Esophagus muscularis mucosa (tissue), 4 donors: ENCODE measurements at places on chromosomes 4 and X. TPM values are rescaled to one million over a fixed set of nuclear protein-coding genes. Genes with fewer than 3 reads are reported as not detected.

DNA sequence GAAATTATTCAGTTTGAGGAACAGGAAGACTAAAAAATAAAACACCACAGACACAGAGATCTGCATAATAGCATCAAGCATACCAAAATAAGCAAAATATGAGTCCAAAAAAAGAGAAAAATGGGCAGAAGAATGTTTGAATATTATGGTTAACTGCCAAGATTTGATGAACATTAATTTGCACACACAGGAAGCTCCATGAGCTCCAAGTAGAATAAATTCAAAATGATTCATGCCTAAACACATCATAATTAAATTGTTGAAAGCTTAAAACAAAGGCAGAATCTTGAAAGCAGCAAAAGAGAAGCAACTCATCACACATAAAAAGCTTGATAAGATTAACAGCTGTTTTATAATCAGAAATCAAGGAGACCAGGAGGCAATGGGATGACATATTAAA lies 156.6 kb upstream of the ARSJ start:
- DNase-seq = no peak

The ALAS2 gene
- not detected for total RNA-seq

- no peak for DNase-seq
Observed at GRCh38 chr4:24195991-24196736, 306.3 kb upstream of the PPARGC1A start.

The CSAG2 gene
- total RNA-seq = not detected

DNA sequence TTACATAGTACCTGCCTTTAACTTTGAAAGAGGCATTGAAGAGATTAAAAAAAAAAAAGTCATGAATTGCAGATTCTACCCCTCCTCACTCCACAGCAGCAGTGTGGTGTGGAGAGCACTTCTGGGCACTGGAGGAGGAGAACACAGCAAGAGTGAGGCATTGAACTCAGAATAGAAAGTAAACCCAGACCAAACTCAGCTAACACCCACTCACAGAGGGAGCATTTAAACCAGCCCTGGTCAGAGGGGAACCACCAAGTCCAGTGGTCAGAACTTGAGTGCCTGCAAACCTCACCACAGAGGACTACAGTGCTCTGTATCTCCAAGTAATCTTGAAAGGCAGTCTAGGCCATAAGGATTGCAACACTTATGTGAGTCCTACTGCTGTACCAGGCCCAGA lies 15.6 kb upstream of the UGT2A1 start:
- no peak for DNase-seq

GRCh38 chr4:94701631-94702300 lies 56.0 kb upstream of the BMPR1B start:
- no peak for DNase-seq

- DNase-seq = no peak
Observed at GRCh38 chr4:7522452-7523220, 87.9 kb upstream of the PSAPL1 start.

DNA sequence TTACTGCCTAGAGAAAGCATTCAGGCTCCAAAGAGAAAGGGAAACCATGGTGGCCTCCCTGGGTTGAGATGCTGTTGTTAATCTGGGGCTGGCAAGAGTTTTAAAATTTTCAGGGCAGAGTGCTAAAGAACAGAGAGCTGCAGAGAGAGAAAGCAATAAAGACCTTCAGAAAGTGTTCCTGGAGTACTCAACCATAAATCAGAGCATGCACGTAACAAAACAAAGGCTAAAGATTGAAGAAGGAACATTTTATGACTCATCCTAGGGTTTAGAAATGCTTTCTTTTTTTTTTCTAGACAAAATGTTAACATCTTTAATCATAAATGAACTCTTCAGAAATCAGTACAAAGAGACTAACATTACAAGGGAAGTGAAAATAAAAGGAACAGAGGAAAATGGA lies 562.3 kb upstream of the NDST4 start:
- DNase-seq = no peak

GRCh38 chr4:3342182-3342854 lies 49.5 kb downstream of the RGS12 start:
- DNase-seq = no peak

The AMBN gene
- total RNA-seq = not detected

The H2AZ1 gene
- 247 TPM for total RNA-seq

DNA sequence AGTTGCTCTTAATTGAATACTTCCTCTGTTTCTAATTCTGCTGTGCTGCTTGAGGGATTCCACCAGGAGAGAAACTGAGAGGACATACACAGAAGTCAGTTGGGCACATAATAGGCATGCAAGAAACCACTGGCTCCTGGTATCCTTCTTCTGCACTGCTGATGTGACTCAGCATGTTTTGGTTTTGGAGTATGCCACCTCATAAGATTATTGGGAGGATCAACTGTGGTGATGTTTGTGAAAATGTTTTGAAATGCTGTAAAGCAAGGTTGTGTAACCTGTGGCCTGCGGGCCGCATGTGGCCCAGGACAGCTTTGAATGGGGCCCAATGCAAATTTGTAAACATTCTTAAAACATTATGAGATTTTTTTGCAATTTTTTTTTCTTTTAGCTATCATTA lies 119.6 kb downstream of the GATB start:
- DNase-seq = no peak

DNA sequence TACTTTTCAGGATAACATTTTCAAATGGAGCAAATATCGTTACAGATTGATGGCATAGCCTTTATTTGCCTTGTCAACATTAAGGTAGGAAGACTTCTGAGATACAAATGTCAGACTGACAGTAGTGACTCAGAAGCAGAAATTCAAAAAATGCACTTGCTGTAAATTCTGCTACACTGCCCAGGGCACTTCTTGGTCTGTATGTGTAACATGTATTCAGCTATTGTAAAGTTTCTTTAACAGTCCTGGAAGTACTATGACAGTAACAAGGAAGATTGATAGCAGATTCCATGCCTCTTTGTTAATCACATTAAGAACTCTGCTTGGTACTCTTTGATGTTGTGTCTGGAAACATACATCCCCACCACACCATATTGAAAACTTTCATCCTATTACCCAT lies 69.6 kb upstream of the PCDH18 start:
- DNase-seq = no peak

The KLF8 gene
- 15.0 TPM for total RNA-seq

DNA sequence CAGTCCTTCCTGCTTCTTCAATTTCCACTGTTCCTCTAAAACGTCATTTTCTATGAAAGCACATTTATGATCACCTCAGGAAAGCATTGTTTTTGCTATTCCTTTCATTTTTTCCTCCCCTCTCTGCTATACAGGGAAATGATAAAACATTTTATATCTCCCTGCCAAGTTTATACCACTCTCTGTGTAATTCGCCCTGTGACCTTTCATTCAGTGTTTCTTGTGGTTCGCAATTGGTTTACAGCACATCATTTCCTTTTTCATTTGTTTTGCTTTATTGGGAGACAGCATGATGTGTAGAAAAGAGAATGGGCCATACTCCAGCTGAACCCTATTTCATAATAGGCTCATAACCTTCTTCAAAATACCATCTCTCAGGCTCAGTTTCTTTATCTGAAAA lies 99.9 kb upstream of the RAPGEF2 start:
- DNase-seq = no peak

- no peak for DNase-seq
Observed at GRCh38 chr4:149247164-149247563, 568.5 kb downstream of the IQCM start.

The FDCSP gene
- not detected for total RNA-seq

GRCh38 chrX:10949541-10949940 lies 161.6 kb upstream of the HCCS start:
- no peak for DNase-seq

The TLR1 gene
- 7.1 TPM for total RNA-seq

The F8A3 gene
- 24.4 TPM for total RNA-seq

GRCh38 chr4:184265546-184266351 lies 48.1 kb upstream of the ENPP6 start:
- no peak for DNase-seq

The ARX gene
- total RNA-seq = not detected

DNA sequence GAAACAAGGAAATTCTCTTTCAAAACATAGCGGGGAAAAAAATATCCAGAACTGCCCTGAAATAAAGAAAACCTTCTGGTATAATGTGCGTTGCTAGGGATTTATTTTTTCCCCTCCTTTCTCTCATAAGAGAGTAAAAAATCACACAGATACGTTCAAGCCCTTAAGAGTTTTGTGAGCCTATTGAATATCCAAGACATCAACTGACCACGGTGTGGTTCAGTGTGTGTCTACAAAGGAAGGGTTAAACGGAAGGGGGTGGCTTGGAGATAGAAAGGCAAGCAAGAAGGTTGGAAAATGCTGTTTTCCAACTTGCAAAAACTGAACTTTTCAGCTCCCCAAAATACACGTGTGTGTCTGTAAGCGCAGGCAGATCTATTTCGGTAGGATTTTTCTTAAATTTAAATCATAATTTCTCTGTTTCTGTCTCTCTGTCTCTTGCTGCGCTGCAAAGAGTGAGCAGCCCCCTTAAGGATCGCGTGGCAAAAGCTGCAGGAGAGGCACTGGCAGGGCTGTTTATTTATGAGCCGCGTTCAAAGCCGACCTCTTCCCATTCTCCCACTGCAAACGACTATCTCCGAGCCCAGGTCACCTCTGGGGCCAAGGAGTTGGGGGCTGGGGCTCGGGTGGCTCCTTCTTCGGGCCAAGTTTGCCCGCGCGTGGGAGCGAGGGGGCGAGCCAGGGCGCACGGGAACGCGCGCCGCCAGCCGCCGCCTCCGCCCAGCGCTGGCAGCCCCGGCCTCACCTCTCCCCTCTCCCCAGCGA lies 492 bp upstream of the SLIT2 start:
- no peak for DNase-seq

The TCEAL8 gene
- total RNA-seq = 54.7 TPM

The LONRF3 gene
- 16.2 TPM for total RNA-seq

GRCh38 chr4:116925900-116926457 lies 159.4 kb downstream of the TRAM1L1 start:
- DNase-seq = no peak

The ADAMTS3 gene
- 1.2 TPM for total RNA-seq

GRCh38 chrX:124098089-124098488 lies 136.6 kb downstream of the STAG2 start:
- no peak for DNase-seq

DNA sequence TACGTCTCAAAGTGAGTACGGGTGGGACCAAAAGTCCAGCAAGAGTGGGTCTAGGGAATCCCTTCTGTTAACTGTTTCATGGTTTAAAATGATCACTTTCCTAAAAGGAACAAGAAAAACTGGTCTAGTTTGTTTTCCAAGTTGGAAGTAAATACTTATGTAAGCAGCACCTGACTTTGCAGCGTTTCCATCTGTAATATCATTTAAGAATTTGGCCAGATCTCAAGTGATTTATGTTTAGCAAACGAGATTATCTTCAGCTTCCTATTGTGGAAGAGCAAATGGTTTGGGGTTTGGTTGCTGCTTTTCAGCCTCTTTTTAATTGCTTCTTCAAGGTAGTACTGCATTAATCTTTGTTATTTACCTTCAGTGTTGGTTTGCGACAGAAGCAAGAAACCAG lies 50.4 kb downstream of the FHIP1A start:
- no peak for DNase-seq

DNA sequence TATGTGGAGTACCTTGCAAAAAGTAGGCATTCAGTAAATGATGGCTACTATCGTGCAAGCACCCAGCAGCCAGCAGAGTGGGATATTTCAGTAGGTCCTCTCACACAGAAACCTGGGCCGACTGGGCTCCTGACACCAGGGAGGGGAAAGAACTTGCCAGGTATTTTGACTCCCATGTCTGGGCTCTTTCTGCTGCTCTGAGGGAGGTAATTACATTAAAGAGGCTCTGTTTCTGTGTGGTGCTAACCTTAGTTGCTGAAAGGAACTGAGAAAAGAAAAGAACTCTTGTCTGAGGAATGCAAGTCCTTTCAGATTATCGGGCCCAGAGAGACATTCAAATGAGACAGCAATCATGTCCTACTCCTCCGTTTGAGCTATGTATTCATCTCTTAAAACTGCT lies 175.8 kb upstream of the MTMR8 start:
- DNase-seq = no peak

GRCh38 chr4:75514949-75515612 lies 808 bp downstream of the THAP6 start:
- no peak for DNase-seq

DNA sequence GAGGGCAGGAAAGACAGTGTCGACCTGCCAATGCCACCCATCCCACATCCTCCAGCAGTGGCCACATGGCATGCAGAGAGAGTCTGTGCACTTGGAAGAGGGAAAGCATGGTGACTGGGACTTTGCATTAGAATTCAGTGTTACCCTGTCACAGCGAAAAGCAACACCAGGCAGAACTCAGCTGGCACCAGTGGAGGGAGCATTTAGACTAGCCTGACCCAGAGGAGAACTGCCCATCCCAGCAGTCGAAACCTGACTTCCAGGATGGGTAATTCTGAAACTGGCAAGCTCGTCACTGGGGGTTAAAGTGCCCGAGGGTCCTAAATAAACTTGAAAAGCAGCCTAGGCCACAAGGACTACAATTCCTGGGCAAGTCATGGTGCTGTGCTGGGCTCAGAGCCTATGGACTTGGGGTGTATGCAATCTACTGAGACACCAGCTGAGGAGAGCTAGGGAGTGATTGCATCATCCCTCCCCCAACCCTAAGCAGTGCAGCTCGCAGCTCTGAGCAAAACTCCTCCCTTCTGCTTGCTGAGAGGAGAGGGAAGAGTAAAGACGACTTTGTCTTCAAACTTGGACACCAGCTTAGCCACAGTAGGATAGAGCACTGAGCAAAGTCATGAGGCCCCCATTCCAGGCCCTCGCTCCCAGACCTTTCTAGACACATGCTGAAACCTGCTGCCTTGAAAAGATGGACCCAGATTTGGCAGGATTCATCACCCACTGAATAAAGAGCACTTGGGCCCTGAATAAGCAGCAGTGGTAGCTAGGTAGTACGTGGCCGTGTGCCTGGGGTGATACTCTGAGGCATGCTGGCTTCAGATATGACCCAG lies 68.8 kb downstream of the DDX60L start:
- no peak for DNase-seq

The TEX11 gene
- not detected for total RNA-seq

- DNase-seq = no peak
Observed at GRCh38 chr4:2591189-2591588, 54.7 kb downstream of the FAM193A start.

DNA sequence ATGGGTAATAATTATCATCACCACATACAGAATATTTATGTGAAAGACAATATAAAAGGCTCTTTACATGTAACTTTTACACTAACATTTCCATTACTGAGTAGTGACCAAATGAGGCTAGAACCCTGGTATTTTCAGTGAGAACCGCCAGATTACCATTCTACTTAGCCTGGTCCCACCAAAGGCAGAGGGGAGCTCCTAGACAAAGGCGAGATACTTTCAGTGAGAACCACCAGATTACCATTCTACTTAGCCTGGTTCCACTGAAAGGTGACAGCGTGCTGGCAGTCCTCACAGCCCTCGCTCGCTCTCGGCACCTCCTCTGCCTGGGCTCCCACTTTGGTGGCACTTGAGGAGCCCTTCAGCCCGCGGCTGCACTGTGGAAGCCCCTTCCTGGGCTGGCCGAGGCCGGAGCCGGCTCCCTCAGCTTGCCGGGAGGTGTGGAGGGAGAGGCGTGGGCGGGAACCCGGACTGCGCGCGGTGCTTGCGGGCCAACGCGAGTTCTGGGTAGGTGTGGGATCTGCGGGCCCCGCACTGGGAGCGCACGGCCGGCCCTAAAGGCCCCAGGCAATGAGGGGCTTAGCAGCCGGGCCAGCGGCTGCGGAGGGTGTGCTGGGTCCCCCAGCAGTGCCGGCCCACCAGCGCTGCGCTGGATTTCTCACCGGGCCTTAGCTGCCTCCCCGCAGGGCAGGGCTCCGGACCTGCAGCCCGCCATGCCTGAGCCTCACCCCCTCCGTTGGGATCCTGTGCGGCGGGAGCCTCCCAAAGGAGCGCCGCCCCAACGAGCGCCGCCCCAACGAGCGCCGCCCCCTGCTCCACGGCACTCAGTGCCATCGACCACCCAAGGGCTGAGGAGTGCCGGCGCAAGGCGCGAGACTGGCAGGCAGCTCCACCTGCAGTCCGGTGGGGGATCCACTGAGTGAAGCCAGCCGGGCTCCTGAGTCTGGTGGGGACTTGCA lies 1276.1 kb downstream of the PCDH7 start:
- no peak for DNase-seq
